CD4-positive, CD25-positive, alpha-beta regulatory T cell (primary cell): ENCODE measurements at places on chromosomes 12 and 14. TPM values are rescaled to one million over a fixed set of nuclear protein-coding genes. Genes with fewer than 3 reads are reported as not detected.

GRCh38 chr14:53346988-53347387 lies 193.9 kb upstream of the DDHD1 start:
- DNase-seq, result no peak

GRCh38 chr14:63632932-63633514 lies 8.6 kb downstream of the WDR89 start:
- DNase-seq, result peak; percentile 73

DNA sequence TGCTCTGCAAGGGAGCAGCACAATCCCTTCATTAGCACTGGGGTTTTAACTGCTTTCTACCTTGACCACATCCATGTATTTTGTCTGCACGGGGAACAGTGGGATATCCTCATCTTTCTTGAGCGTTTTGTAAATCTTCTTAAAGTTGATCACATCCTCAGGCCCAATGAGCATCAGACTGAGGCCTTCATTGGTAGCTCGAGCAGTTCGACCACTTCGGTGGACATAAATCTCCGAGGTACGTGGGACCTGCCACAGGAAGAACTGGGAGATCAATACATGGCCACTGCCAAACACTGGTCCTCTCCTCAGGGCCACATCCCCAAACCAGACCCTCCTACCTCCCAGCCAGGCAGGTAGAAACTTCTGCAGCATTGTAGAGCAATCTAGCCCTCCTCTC lies 26.1 kb downstream of the DDX24 start:
- no peak for DNase-seq

DNA sequence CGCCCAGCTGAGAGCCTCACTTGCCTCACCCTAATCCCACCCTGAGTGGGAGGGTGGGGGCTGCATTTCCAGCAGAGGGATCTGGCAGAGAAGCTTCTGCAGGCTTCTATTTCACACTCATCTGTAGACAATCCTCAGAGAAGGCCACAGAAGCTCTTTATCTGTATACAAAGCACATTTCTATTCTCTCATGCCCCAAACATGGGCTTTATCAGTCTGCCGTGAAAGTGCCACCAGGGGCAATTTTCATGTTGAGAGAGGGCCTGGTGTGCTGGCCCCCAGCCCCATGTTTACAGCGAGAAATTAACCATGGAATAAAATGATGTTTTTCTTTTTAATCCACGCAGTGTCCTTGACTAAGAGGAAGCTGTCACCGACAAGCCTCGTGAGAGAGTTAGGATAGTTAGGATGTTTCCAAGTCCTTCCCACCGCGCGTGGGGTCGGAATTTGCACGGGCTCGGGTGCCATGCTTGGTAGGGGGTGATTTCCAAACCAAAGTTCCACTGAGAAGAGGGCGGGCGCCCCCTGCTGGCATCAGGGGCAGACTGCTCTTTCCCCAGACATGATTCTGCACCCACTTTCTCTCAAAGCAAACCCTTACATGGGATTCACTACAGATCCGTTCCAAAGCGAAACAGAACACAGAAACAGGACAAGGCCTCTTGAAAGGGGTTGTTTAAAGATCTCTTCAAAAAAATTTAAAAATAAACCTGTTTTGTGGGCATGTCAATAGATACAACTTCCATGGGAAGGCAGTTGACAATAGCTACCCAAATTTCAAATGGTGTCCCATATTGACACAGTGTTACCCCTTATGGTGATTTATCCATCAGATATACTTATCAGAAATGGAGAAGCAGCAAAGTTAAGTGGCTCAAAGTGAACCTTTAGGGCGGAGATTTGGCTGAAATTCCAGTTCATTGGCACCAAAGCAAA lies 19.4 kb downstream of the BDKRB1 start:
- DNase-seq, result peak; percentile 20

CRIP1 gene
- polyA plus RNA-seq, result 2,191 TPM
